ENCODE measurements at places on chromosomes 2 and 18.

- no peak for DNase-seq
Measured at GRCh38 chr2:98936353-98937351, 627 bp upstream of the CRACDL start.

DNA sequence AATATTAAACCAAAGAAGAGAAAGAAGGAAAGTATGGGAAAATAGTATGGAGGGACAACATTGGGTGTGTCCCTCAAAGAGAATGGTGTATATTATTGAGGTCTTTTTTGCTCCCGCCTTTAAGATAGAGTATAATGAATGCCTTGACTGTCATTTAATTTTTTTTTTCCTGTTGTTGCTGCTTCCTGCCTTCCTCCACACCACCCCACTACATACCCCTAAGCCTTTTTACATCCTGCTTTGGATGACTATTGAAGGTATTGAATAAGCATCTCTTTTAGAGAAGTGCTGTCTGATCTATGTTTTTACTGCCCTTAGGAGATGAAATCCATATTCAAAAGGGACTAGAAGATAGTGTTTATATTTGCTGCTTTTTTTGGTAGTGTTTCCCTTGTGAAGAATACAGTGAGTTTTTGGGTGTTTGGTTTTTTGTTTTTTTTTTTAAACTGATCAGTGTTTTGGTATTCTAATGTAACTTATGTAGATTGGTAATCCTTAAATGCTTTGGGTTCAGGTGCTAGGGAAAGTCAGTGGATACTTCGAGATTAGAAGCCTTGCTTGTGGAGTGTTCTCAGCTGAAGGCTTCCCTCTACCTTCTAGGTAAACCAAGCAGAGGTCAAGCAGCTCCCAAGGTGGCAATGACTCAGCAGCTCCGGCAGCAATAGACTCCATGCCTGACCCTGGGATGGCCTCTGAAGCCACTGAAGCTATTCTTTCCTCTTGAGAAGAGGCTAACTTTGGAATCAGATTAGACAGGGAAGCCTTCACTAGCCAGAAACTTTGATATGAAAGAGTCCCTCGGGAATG, 5.0 kb downstream of the FZD7 start:
- DNase-seq: no peak

- no peak for DNase-seq
Measured at GRCh38 chr2:48249025-48249424, 280.9 kb upstream of the STON1 start.

DNA sequence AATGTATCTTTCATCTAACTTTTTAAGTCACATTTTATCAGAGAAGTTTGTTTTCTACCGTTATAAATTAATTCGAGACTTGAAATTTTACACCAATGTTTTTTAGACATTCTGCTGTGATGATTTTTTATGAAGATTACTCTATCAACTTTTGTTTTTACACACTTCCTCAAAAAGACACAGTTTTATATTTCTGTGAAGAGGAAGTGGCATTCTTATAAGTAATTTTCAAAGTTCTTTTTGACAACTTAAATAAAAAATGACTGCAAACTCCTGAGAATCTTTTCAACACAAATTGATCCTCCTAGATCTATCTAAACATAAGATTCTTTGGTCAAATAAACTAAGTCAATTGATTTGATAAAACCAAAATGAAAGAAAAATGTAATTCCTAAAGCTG, 13.7 kb downstream of the ANKRD44 start:
- no peak for DNase-seq

- no peak for DNase-seq
Measured at GRCh38 chr2:66171530-66171929, 263.4 kb upstream of the MEIS1 start.

GRCh38 chr2:74873012-74873665, 39.2 kb downstream of the HK2 start:
- DNase-seq: no peak

- DNase-seq: no peak
Measured at GRCh38 chr2:58856100-58856499, 615.0 kb upstream of the FANCL start.

DNA sequence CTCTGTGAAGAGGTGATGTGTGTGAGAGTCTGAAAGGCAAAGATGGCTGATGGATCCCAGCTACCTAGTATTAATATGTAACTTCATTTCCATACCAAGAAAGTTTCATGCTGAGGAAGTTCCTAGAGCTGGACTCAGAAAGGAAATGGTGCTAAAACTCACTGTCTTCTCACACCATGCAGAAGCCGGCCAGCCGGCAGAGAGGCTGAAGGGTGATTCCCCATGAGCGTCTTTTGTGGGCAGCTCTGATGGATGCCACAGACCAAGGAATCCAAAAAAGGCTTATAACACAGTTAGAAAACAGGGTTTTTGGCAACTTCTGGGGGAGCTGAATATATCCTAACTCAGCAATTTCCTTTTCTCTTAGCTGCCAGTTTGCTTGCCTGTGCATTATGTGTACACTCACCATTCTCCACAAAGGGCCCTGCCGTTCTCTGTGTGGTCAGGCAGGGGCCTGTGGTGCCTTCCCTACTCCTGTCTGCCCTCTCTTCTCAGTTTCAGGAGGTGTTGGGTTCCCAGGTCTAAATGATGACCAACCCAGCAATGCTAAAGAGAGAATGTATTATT, 289.4 kb downstream of the MTX2 start:
- DNase-seq: no peak

DNA sequence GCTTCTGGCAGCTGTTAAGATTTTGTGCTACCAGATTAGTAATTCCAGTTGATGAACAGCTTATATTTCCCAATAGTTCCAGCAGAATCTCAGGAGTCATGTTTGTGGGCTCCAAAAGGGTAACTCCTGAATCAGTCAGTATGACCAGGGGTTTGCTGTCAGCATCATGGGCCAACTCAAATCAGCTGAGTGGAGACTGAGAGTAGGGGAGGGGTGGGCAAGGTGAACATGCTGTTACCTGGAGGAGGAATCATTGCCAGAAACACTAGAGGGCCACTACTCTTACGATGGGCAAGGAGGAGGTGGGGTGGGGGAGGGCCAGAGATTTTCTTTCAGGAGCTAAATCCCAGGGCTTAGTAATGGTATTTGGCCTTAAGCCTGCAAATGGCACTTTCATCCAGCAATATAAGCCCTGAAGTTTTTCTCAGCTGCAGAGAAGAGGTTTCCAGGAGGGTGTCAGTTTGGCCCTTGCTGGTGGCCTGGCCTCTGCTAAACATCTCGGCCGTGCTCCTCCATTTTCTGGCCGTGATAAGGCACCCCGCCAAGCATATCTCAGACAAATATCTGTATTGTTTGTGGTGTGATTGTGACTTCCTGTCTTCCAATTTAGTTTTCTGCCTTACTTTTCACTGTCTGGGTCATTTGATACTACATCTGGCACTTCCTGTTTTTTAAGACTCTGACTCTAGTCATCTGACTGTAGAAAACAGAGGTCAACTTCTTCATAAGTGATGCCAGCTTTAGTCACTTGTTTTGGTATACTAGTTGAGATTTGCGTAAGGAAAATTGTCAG, 120.5 kb upstream of the CXCR4 start:
- no peak for DNase-seq

DNA sequence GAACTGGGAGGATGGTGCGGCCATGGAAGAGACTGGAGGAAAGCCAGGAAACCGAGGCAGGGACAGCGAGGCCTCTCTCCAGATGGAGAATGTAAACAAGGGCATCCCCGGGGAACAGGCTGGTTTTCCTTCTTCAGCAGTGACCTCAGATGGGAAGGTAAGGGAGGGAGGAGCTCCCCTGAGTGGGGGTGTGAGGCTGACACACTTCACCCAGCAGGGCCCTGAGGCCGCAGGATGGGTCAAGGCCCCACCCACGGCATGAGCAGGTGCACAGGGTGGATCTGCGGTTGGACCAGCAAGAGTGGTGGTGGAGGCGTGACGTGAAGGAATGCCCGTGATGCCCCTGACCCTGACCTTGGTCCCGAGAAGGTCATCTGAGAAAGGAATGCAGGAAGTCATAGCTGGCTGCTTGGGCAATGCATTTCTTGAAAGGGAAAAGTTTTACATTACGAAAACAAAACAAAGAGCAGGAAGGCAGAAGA, 48.1 kb downstream of the ADCY3 start:
- no peak for DNase-seq

- no peak for DNase-seq
Measured at GRCh38 chr2:222447131-222447530, 22.8 kb downstream of the SGPP2 start.

DNA sequence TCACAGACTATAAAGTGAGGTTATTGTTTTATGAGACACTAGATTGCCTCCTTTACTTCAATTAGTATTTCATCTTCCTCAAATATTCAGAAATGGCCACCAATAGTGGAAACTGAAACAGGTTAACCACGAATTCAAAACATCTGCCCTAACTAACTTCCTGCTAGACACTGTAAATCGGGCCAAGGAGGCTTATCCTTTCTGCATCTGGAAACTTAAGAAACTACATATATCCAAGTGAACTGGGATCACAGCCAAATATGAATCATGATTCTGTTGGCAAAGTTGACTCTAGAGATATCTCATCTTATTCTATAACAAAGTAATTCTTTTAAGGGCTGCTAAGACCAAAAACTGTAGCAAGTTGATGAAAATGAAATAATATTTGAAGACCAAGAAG, 136.6 kb upstream of the ZC3H15 start:
- no peak for DNase-seq

DNA sequence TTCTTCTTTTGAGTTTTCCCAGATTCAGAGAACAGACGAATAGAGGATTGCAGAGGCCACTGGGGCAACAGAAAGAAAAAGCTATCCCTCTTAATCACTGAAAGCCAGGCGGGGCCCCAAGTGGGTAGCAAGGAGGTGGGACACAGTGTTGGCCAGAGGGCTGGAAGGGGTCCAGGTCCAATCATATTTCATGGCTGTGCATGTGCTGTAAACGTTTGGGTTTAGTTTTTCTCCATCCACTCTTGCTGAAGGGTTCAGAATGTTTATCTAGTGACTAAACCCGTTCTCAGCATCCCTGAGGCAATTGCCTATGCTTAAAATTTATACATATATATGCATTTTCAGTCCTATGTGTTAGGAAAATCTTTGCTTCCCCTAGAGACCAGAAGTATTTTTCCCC, 99.4 kb upstream of the EPHA4 start:
- no peak for DNase-seq

- no peak for DNase-seq
Measured at GRCh38 chr2:50143822-50144575, 887.9 kb downstream of the NRXN1 start.

DNA sequence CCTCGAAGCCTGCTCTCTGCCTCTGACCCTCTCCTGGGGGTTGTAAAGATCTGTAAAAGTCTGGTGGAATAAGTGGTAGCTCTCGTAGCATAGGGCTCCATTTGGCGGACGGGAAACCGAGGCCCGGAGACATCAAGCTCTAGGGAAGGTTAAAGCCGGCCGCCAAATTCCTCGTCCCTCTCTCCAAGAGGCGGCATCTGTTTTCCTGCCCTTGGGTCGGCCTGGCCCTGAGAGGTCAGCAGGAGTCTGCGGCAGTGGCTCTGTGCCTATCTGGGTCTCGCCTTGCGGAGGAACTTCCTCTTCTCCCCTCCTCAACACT, 72.4 kb downstream of the TEX51 start:
- DNase-seq: no peak

DNA sequence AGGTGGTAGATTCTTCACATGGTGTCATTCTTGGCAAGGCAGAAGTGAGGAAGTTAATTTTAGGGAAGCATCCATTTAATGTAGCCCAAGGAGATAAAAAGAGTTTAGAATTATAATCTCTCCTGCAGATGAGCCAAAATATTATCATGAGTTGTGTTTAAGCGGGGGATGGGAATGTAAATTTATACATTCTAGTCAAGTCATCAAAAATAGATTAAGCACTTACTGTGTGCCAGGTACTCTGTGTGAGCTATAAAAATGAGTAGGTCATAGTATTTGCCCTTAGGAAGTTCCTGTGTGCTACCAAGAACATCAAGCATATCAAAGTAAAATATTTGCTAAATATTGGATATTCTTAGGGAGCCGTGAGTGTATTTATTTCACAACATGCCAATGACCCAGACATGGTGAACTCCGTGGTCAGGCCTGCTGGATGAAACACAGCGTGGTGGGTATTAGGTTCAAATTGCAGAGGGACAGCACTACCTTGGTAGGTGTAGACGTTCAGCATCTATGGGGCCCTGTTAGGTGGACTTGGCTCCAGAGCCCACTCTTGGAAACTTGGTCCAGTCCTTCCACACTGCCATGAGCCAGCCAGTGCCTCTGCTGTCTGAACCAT, 37.4 kb downstream of the MEIS1 start:
- no peak for DNase-seq

- DNase-seq: no peak
Measured at GRCh38 chr2:73079636-73080035, 8.1 kb upstream of the SFXN5 start.

GRCh38 chr18:22324191-22325131, 93.3 kb downstream of the CTAGE1 start:
- DNase-seq: no peak

DNA sequence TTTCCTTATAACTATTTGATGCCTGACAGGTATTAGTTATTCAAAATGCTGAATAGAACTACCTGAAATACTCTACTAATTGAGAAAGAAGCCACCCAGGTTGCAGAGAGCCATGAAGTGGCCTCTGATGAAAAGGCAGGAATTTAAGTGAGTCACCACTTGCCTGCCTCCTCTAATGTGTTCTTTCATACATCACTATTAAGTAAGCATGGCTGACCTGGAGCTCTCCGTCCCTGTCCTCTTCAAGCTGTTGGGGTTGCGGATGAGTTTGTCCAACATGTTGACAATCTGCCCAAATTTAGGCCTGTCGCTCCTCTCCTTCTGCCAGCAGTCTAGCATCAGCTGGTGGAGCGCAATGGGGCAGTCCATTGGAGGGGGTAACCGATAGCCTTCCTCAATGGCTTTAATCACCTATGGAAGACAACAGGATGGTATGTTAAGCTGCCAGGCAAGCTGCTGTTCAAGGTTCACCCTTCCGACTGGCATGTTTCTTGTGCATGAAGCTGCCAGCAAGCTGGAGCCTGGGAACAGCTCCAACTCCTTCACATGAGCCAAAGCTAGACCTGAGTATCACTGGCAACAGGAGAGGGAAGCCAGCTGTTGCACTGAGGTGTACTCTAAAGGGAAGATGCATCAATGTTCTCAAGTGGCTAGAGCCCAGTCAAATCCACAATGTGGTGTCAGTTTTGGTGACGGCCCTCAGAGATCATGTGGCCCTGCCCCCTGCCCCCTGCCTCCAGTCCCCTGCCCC, 142.2 kb downstream of the EPHA4 start:
- no peak for DNase-seq

GRCh38 chr18:58438958-58439300, 190.0 kb downstream of the ALPK2 start:
- DNase-seq: no peak

GRCh38 chr2:5617796-5618195, 74.4 kb upstream of the SOX11 start:
- DNase-seq: no peak

GRCh38 chr2:7430869-7431641, 513.8 kb downstream of the RNF144A start:
- no peak for DNase-seq

Measured in stimulated activated CD8-positive, alpha-beta memory T cell treated with anti-CD3 and anti-CD28 coated beads, Interleukin-15, amount 100 ng/mL, for 1 hour (primary cell).